Kidney glomerular epithelial cell (primary cell): ENCODE measurements at places on chromosomes 2 and 18.

- no peak for DNase-seq
These were observed 331.2 kb downstream of the CTNNA2 start for GRCh38 chr2:79844011-79844410.

DNA sequence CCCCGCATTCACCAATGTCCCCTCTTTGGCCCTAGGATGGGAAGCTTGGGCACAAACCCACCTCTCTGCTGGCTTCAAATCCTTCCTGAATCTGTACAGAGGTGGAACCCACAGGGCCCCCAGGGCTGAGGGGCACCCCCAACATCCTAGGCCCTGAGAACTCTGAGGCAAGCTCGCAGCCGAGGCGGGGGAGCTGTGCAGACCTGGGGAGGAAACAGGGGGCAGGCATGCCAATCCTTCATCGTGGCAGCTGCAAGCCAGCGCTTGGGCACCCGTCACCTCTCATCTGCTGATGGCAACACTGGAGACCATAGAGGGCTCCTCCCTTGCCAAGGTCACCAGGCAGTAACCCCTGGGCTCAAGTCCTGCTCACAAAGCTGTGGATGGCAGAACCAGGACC lies 10.8 kb downstream of the ECEL1 start:
- DNase-seq, result no peak

- no peak for DNase-seq
These were observed 193.7 kb downstream of the DNER start for GRCh38 chr2:229520691-229521096.

DNA sequence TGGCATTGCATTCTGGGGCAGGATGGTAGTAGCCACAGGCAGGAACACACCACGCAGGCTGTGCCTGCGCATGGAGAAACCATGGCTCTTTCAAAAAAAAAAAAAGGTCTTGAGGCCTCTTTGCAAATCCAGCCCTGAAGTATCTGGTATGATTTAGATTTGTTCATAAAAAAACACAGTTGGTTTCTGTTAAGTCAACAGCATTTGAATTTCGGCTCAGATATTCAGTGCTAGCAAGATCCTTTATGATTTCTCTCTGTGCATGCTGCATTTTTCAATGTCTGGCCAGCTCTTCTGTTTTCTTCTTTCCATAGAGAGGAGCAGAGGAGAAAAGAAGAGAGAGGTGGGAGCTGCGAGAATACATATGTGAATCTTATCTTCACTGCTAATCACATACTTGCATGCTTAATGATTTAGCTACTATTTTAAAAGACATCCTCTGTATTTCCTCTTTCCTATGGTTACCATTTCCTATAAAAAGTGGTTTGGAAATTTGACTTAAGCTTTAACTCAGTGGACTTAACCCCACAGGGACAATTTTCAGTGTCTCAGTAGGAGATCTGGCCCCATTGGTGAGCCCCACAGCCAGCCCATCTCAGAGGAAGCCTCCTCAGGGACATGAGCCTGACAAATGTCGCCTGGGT lies 214.3 kb upstream of the APCDD1 start:
- no peak for DNase-seq

DNA sequence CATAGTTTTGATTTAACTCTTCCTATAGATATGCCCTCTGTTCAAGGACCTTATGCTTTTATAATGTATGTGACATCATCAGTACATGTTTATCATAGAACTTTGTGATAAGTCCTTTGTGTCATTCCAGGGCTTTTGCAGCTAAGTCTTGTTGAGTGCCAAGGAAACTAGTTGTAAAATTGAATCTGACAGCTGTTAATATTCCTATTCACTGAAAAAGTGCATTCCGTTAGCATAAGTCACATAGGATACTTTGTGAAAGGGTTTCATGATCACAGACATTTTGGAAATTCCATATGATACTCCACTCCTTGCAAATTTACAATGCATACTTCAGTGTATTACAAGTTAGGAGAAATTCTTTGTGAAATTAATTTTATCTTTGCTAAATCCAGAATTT lies 503.4 kb downstream of the CCDC85A start:
- DNase-seq, result no peak
